ENCODE measurements at places on chromosomes 16 and 17. TPM values are rescaled to one million over a fixed set of nuclear protein-coding genes. Genes with fewer than 3 reads are reported as not detected.

SPATA32 gene
- 0.31 TPM for polyA plus RNA-seq

SSTR5 gene
- 0.43 TPM for polyA plus RNA-seq

ACE gene
- polyA plus RNA-seq, result 23.6 TPM

PLCG2 gene
- polyA plus RNA-seq, result 32.7 TPM

PPP1R27 gene
- not detected for polyA plus RNA-seq

SETD1A gene
- 20.2 TPM for polyA plus RNA-seq

GDPD3 gene
- polyA plus RNA-seq, result 13.6 TPM

EVPLL gene
- polyA plus RNA-seq, result 1.2 TPM

OR1D2 gene
- not detected for polyA plus RNA-seq

TBC1D26 gene
- 0.44 TPM for polyA plus RNA-seq

MMP15 gene
- 14.7 TPM for polyA plus RNA-seq

ITPRIPL2 gene
- polyA plus RNA-seq, result 18.1 TPM

CLEC10A gene
- 1.1 TPM for polyA plus RNA-seq

IRF8 gene
- polyA plus RNA-seq, result 3.7 TPM
